Brain pericyte (primary cell): ENCODE measurements at places on chromosomes 2 and 18.
A peak's percentile ranks its signal among the peaks of the same experiment; 100 is the strongest.

DNA sequence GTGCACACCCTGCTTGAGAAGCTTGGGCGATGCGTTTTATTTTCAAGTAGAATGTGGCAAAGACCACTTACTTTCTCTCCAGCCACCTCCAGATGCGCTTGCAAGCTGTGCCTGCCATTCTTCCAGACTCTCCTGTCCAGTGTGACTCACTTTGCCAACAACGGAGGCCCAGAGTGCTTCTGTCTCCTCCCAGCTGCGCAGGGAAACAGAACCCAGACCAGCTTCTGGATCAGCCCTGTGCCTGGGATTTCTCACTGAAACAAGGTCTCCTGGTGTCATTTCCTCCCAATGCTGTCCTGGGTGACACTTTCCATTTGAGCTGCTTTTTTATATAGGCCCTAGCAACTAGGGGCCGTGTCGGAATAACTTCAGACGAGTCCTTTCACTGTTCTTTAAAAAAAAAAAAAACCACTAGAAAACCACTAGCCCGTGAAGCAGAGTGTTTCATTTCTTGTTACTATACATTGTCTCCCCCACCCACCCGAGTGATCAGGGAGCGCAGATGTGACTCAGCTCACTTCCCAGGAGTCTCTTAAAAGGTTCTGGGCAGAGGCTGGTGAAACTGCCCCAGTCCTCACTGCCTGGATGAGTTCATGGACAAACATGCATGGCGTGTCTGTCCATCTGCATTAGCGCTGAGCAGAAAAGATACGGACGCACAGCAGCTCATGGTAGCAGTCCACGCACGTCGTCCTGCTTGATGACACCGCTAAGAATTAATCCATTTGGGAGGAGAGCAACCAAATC, 25.3 kb upstream of the RPL31 start:
- DNase-seq, result no peak

- no peak for DNase-seq
Observed at GRCh38 chr18:36296650-36297416, 680 bp upstream of the FHOD3 start.

GRCh38 chr2:227443889-227444568, 27.9 kb upstream of the AGFG1 start:
- DNase-seq, result no peak

DNA sequence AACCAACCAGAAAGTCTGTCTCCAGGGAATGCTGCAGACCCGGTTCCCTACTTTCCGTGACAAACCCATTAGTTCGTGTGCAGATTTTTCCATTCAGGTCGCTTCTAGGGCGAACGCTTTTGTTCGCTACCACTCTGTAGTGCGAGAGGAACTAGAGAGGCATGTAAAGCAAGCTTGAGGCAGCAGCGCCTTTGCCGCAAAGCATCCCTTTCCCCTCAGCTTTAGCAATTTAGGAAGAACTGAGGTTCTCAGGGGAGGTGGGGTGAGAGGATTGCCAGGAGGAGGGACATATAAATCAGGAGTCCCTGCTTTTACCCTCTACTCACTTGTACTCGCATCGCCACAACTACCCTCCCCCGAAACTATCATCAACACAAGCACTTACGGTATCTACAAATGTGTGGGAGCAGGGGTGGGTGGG, 748 bp upstream of the ZNF804A start:
- DNase-seq, result peak; percentile 57

- no peak for DNase-seq
Observed at GRCh38 chr2:199757233-199757870, 93.6 kb downstream of the FTCDNL1 start.

GRCh38 chr2:237696461-237696860, 69.1 kb downstream of the LRRFIP1 start:
- DNase-seq, result no peak

GRCh38 chr2:38959466-38959865, 69.8 kb downstream of the ARHGEF33 start:
- no peak for DNase-seq

DNA sequence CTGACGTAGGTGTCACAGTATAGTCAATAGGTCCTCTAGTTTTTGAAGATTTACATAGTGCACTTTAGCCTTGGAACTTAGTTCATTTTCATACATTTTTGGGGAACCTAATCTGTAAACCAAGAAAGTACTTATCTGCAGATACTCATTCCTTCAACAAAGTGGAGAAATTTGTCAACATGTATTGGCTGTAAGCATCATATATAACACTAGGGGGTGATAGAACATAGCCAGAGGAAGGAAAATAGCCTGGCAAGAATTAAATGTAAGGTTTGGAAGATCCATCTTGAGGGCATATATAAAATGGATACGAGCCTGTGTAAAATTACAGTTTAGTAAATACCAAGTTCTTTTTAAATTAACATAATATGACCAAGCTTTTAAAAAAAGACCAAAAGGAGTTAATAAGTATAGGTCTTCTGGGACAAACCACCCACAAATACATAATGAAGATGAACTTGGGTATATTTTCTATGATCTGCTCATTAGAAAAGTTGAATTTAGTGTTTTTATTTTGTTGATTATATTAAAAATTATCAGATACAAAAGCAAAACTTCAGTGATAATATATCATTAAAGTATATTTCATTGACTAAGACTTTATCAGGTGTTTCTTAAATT, 18.2 kb downstream of the RPL37A start:
- no peak for DNase-seq

DNA sequence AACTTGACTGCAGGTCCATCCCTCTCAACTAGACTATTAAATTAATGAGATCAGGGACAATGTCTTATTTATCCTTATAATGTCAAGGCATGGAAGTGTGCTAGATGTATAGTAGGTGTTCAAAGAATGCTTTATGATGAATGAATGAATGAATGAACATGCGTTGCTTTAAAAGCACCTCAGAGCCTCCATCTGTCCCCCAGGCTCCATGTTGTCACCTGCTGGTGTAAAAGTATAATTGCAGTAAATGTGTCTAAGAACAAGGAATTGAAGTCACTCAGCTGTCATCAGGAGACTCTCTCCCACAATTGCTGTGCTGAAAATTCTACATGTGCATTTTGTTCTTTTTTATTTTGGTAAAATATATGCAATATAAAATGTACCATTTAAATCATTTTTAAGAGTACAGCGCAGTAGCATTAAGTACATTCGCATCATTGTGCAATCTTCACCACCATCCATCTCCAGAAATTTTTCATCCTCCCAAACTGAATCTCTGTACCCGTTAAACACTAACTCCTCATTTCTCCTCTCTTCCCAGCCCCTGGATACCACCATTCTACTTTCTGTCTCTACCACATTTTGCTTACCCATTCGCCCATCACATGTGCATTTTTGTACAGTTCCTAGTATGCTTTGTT, 52.6 kb downstream of the GNAL start:
- DNase-seq, result no peak

GRCh38 chr2:25996844-25997243, 14.5 kb upstream of the KIF3C start:
- DNase-seq, result no peak

DNA sequence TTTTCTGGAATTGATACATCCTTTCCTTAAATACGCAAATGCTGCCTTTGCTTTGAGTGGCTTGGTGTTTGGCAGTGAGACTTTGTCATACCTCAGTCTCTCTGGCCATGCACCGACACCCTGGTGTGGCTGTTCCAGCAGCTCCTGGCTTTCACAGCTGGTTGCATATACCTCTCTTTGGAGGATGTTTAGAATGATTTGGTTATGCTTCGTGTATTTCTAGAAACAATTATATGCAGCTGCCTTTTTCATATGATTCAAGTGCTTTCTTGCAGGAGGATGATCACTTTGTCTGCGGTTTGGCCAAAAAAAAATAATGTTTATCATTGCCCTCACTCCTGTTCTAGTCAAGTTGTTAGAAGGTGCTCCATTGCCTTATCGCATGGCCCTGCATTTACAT, 95.0 kb upstream of the EML6 start:
- DNase-seq, result no peak

DNA sequence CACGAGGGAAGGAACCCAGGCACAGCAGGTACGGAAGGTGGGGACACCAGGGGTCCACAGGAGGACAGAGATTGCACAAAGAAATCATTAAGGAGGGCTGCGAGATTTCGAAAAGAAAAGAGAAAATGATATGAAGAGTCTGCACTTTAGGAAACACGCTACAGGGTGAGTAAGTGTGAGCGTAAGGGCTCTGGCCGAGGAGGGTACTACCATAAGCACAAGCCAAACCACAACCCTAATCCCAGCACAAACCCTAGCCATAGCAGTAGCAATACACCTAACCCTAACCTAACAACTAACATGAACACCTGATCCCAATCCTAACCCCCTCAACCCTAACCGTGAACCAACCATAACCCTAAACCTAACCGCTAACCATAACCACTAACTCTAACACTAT, 104.0 kb downstream of the ZNF516 start:
- no peak for DNase-seq

DNA sequence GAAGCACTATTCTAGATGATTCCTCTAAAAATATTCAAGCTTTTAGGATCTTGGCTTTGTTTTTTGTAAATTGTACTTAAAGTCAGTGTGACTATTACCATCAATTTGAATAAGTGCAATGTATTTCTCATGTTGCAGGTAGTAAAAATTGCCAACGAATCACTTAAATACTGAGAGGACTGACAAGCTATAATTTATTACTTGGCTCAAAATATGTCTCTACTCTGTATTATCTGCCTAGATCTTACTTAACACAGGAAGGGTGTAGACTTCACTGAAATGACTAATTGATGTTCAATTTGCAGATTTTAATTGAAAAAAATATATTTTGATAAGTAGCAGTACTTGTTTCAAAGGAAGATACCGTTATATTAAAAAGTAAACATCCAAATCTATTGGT, 202.3 kb downstream of the SLC8A1 start:
- DNase-seq, result no peak

DNA sequence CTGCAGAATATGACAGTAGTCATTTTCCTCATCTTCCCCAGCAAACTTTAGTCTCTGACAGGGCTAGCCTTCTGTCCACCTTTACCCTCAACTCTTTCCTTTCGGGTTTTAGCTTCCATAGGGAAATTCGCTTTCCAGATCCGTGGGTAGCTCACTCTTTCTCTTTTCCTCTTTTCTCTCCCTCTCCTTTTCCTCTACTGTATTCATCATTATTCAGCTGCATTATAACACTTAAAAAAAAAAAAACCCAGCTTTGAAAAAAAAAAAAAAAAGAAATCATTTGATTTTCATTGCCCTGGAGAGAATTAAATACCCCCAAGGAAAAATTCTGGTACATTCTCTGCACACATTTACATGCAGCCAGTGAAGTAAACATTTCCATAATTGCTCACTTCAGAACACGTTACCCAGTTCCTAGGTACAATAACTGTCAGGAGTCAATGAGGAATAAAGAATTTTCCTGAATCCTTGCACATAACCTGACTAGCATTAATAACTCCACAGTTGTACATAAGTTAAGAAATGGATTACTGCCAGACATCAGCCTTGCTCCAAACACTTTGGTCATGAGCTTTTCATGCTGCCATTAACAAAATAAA, 63.5 kb downstream of the ZNF521 start:
- DNase-seq, result no peak

- DNase-seq, result no peak
Observed at GRCh38 chr2:12196495-12196894, 450.1 kb downstream of the LPIN1 start.

- no peak for DNase-seq
Observed at GRCh38 chr18:926946-927345, 22.3 kb downstream of the ADCYAP1 start.

DNA sequence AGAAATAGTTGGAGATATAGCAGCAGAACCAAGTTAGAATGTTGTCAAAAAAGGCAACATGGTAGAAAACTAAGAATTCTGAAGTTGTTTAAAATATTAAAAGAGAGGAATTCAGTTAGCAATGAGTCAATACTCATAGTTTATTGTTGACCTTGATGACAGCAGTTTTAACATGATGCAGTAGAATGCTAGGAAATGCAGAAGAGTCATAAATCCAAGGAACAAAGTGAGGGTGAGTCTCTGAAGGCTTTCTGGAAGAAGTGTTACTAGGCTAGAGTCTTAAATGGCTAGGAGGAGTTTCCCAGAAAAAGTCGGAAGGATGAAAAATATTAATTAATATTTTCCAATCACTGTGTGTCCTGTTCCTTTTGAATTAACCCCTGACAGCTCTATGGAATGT, 807.3 kb downstream of the TSN start:
- no peak for DNase-seq

DNA sequence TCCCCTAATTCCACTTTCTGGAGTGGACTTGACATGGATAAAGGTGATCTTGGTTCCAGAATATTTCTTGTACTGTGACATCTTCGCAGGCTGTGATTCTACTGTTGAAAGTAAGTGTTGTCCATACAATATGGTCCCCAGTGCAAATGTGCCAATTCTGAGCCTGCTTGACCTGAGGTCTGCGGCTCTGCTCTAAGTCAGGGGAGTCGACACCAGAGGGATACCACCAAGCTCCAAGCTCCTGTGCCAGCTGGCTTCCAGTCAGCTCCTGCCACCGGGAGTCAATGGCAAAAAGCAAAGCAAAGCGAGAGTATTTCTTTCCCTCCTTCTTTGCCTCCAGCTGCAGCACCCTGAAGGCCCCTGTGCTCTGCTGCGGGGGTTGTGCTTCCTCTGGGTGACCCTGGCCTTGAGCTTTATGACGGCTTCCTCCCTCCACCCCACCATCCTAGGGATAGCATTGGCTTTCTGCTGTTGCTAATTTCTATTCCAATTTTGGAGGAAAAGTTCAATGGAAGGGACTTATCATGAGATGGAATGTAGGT, 50.4 kb downstream of the SLC35F5 start:
- DNase-seq, result no peak

GRCh38 chr18:58525517-58525916, 103.4 kb downstream of the ALPK2 start:
- DNase-seq, result no peak

GRCh38 chr2:861655-862354, 88.8 kb upstream of the SNTG2 start:
- no peak for DNase-seq

- no peak for DNase-seq
Observed at GRCh38 chr2:113220970-113221708, 47.4 kb downstream of the PSD4 start.

DNA sequence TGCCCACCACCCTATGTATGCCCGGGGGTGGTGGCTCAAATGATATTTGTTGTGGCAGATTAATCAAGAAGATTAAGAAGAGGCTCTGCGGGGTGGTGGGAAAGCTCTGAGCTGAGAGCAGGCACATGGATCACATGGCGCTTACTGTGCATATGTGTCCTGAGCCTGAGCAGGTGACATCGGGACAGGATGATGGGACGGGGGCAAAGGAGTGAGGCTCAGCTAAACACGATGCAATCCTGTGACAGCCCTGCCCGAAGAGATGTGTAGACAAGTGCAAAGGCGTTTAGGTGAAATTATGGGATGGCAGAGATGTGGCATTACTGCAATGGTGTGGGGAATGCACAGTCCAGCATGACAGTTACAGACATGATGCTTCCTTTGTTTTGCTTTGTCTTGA, 6.0 kb downstream of the LRRC30 start:
- DNase-seq, result no peak
